ENCODE measurements at places on chromosomes 2 and 18.

DNA sequence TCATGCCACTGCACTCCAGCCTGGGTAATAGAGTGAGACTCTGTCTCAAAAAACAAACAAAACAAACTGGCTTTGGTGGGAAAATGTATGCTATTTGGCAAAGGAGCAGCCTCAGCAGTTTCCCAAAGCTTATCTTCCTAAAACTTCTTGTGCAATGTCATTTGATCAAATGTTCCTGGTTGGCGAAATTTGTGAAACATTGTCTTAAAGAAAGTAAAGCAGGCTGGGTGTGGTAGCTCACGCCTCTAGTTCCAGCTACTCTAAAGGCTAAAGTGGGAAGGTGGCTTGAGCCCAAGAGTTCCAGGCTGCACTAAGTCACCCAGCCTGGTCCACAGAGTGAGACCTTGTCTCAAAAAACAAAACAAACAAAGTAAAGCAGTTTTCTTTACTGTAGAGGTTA lies 17.3 kb upstream of the TAF4B start:
- no peak for DNase-seq

GRCh38 chr18:8802017-8802672 lies 96.8 kb downstream of the MTCL1 start:
- no peak for DNase-seq

DNA sequence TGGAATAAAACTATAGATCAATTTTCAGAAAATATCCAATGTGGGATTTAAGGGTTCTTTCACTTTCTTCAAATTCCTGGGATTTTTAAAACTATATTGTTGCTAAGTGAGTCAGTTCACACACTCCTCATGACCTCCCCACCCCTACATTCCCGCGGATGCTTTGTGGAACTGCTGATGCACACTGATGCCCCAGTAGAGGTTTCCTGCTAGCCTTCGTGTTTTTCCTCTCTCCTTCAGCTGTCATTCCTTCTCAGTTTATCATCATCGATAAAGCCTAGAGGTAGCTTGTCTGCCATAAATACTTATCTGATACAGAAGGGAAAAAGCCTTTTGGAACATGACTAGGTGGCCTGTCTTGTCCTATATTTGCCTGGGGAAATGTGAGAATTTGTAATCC lies 67.4 kb upstream of the GALNT5 start:
- DNase-seq = no peak

DNA sequence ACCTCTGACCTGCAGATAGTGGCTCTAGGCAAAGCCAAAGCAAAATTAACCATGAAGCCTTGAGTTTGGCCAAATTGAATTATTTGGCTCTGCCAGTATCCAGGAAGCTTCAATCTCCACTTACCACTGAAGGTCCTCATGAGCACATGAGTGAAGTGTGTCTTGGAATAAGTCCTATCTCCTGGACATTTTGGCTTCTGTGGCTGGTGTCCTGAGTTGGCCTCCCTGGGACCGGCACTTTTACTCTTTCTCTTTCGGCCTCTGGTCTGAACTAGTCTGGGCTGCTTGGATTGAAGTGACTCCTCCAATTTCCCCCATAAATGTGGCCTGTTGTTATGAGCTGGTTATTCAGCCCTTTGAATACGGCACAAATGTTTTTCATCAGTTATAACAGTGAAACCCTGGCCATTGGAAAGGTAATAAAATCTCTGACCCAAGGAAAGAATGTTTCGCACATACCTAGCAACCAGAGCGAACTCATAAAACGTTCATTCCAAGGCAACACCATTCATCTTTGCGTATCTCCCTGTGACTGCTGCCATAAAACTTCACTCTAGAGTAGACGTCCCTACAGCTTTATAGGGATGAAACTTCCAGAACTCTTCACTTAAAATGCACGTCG lies 216.4 kb downstream of the LPIN1 start:
- no peak for DNase-seq

- no peak for DNase-seq
Observed at GRCh38 chr2:42903821-42904575, 111.6 kb upstream of the HAAO start.

- peak; percentile 11 for DNase-seq
Observed at GRCh38 chr2:219987830-219988229, 360.4 kb downstream of the SLC4A3 start.

DNA sequence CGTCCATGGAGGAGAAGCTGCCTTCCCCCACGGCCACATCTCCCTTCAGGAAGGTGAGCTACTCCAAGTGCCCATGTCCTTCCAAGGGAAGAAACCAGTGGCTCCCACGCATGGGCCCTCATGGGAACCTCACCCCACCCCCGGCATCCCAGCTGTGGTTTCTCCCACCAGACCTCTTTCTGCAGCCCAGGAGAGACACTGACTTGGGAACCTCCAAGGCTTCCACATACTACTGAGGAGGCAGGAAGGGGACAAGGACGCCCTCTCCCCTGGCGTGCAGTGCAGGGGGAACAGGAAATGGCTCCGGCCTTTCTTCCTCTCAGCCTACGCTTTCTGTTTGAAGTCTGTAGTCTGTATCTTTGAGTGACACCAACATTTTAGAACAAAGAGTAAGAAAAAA lies 104.5 kb upstream of the EPC2 start:
- no peak for DNase-seq

DNA sequence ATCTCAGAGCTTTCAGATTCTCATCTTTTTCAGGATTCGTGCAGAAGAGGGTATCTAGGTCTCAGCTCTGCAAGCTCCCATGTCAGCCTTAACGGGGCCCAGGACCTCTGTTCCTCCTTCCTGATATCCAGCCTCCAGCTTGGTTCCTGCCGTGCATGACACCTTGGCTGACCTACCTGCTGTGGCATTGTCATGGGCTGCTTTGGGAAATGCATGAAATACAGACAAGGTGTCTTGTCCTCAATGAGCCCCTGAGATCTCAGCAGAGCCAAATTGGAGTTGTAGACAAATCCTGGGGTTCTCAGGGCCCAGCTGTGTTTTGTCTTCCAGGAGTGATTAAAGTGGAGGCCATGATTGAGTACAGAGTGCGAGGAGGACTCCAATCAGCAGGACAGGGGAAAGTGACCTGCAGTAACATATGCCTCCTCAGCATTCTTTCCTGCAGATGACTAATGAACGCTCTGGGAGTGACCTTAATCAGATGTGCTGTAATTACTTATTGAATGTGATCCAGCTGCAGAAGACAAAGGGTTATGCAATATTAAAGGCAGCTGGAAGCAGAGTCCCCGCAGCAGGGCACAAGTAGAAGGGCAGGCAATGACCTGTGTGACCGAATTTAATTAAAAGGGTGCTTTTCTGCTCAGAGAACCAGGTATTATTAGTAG lies 141.1 kb downstream of the CCBE1 start:
- DNase-seq = no peak

- no peak for DNase-seq
Observed at GRCh38 chr2:142843731-142844130, 33.7 kb upstream of the KYNU start.

DNA sequence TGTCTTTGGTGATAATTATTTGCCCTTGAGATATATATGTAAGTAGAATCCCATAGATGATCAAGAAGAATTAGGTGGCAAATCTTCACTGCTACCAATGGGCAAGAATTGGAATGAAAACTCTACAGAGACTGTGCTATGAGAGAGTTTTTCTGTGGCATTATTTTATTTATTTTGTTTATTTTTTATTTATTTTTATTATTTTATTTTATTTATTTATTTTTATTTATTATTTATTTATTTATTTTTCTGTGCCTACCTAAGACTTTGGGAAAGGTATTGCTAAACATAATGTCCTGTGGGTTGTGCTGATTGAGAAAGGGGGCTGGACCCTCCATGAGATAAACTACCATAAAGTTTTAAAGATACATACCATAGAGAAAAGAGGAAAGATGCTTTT lies 16.6 kb upstream of the NR4A2 start:
- no peak for DNase-seq

GRCh38 chr18:9521770-9522169 lies 46.5 kb downstream of the RALBP1 start:
- no peak for DNase-seq

DNA sequence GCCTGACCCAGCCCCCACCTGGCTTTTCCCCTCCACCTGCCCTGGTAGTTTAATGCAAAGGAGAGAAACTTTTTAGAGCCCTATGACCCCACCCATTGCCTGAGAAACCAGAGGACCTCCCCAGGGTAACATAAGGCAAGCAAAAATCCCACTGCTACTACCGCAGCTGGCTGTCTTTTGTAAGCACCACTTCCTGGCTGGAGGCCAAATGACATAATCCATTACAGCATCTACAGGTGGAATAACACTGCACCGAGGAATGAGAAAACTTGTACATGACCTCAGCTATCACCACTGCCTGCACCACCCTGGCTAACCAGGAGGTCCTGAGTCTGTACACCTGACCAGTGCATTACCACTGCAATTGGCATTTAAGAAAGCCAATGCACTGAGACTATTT lies 149.6 kb upstream of the GALNT5 start:
- DNase-seq = no peak

DNA sequence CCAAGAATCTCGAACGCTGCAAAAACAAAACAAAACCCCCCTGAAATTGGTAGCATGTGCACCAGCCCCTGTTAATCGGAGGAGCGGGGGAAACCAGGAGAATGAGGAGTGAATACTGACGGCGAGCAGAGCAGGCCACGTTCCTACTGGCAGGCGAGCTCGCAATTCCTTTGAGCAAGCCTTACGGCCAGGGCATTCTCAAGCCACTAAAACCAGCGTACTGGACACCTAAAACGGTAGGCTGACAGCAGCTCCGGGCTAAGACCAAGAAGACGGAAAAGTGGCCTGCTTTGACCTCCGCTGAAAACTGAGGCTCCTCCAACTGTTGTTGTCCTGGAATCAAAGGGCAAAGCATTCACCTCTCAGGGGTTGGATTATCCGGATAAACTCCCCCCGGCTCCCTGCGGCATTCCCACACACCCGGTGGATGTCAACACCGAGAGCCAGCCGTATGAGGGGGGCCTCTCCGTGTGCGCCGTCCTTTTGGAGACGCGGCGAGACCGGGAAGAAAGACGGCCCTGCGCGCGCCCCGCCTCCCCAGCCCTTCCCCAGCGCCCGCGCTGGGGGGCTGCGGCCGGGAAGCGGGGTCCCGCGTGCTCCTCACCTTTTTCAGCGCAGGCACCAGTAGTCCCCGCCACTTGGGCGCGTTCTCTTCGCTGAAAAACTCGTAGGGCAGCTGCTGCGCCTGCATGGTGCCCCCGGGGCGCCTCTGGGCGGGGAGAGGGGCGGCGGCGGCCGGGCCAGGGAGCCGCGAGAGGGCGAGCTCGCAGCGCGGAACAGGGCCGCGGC lies 925 bp downstream of the SOS1 start:
- DNase-seq = peak; percentile 16

GRCh38 chr2:60707750-60708371 lies 48.2 kb upstream of the PAPOLG start:
- DNase-seq = peak; percentile 51

DNA sequence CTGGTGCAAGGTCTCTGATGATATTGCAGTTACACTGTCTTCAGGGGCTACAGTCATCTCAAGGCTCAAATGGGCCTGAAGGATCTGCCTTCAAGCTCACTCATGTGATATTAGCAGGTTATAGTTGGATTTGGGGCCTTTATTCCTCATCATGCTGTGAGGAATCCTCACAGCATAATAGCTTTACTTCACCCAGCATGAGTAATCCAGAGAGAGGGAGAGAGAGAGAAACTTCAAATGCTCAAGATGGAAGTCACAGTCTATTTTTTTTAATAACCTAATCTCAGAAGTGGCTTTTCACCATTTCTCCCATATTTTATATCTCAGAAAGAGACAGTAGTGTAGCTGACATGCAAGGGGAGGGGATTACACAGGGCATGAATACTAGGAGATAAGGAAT lies 658.7 kb downstream of the EPHA4 start:
- no peak for DNase-seq

- no peak for DNase-seq
Observed at GRCh38 chr2:233320470-233320869, 12.9 kb downstream of the SAG start.

GRCh38 chr2:130825231-130825965 lies 11.3 kb upstream of the ARHGEF4 start:
- DNase-seq = no peak

- no peak for DNase-seq
Observed at GRCh38 chr2:237876951-237877491, 17.6 kb downstream of the RAMP1 start.

DNA sequence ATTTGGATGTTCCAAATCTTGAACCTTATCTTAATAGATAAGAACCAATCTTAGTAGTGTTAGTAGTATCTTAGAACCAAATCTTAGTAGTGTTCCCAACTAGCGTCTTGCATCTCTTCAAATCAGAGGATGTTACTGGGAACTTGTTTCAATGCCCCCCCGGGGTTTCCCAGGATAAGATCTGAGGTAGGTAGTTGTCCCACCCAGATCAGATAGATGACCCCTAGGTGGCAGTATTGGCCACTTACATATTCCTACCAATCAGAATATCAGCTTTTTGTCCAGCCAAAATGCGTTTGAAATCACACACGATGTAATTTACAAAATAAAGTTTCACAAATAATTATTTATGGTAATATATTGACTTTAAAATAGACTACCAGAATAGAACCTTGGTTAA lies 314.8 kb downstream of the MBD2 start:
- peak; percentile 3 for DNase-seq

DNA sequence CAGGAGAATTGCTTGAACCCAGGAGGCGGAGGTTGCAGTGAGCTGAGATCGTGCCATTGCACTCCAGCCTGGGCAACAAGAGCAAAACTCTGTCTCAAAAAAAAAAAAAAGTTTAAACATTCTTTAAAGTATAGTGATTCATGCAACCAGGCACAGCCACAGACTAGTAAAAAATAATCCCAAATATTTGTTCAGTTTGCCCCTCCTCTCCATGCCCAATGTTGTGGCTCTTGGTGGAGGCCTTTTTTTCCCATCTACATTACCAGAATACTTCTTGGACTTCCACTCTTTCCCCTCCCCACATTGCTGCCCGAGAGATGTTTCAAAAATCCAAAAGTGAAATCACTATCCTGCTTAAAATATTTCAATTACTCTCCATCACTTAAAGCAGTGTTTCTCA lies 5.1 kb upstream of the MALT1 start:
- no peak for DNase-seq

DNA sequence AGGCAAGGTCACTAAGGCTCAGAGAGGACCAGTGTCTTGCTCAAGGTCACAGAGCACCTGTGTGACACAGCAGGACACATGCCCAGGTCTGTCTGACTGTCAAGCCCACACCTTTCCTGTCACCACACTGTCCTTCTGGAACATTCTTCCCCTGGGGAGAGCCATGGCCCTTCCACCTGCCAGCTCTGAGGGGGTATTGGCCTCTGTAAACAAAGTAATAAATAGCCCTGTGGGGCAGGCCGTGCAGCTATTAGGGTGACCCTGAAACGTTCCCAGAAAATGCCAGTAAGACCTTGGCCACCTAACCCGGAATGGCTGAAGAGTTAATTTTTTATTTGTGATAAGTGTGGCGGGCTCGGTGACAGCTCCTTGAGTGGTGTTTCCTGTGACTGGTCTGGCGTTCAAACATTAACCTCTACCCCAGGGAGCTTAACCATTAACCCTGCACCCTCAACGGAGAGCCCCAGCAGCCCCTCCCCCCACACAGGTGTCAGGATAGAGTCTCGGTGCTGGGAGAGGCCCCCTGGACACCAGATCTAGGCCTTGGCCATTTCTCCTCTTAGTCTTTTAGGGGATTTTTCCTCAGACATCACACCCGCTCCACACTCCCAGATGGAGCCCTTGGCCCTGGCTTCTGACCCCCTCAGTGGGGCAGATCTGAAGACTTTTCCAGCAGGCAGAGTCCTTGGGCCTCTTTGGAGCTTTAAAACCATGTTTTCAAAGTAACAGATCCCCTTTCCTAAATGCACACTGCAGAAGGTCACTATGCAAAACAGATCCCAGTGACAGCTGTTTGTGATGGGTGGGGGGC lies 36.6 kb downstream of the SCTR start:
- DNase-seq = no peak
